ENCODE measurements at places on chromosomes 12 and 14.

DNA sequence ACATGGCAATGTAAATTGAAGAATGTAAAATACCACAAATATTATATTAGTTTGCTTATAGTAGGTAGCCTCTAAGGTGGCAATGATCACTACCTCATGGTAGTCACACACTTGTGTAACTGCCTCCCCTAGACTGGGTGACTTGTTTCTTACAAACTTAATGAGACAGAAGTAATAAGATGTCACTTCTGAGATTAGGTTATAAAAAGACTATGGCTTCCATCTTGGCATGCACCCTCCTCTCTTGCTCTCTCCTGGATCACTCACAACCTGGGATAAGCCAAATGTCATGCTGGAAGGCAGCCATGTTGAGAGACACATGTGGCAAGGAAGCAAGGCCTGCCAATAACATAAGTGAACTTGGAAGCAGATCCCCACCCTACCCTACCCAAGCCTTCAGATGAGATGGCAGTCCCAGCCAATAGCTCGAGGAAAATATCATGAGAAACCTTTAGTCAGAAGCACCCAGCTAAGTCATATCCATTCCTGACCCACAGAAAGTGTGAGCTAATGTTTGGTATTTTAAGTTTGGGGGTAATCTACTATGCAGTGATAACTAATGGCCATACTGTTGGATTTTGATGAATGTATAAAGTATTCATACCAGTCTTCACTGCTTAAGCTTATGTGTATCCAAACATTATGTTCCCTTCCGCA lies 43.3 kb downstream of the PPP1R12A start:
- DNase-seq, result no peak

DNA sequence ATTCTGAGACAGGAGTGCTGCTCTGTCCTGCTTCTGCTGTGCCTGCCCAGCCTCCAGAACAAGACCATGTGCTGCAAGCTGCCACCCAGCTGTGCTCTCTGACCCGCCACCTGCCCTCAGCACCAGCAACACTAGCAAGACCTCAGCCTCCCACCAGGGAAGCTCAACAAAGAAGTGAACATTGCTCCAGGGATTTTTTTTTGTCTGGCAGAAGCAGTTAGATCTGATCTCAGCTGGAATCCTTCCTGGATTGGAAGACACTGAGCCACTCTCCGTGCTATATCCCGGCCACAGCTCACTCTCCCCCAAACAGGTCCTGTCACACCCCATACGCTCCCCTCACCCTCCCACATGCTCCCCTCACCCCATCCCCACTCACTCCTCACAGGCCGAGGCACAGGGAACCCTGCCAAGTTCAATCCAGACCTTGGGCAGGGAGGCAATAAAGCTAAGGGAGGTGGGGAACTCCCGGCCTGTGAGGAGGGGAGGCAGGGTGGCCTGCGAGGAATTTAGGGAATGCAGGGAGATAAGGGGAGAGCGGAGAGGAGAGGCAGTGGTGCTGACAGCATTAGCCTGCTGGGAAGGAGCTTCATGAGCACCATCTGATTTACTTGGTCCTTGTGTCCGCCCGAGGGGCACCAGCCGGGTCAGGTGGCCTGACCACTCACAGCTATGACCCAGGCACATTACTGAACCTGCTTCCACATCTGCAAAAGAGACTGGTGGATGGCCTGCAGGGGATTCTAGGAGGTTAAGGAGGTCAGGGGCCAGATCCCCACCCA lies 29.7 kb downstream of the CCDC85C start:
- no peak for DNase-seq

GRCh38 chr12:91565846-91566245 lies 383.2 kb upstream of the DCN start:
- no peak for DNase-seq

- DNase-seq, result no peak
Measured at GRCh38 chr14:37550511-37550910, 44.5 kb downstream of the FOXA1 start.

DNA sequence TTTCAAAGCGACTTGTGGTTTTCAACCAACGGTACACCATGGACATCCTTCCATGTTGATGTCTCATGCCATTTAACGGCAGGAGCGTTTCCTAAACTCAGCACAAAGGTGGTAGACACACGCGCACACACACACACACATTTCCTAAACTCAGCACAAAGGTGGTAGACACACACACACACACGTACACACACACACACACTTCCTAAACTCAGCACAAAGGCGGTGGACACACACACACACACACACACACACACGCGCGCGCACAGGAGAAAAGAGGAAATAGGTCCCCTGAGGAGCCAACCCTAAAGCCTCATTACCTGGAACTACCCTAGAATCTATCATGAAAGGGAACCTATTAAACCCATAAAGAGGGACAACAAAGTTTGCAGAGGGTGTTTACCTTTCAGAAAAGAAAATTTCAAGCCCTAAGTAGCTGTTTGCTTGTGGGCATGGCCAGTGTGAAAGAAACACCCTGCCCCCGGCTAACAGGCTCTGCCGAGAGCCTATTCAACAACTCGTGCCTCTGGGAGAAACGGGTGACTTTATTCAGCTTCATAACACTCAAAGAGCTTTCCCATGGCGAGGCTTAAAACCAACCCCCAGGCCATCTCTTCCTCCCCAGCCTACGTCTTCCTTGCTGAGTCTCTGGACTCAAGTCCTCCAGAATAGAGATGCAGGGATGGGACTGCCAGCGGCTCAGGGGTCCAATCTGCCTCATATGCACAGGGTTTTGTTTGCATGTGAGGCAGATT lies 31.8 kb downstream of the SLC8B1 start:
- DNase-seq, result no peak
